Activated CD4-positive, alpha-beta memory T cell treated with anti-CD3 and anti-CD28 coated beads, Interleukin-2, amount 10 ng/mL, durations not matched to agents 7 days and 5 days (primary cell): ENCODE measurements at places on chromosomes 4 and X. TPM values are rescaled to one million over a fixed set of nuclear protein-coding genes. Genes with fewer than 3 reads are reported as not detected.
A peak's percentile ranks its signal among the peaks of the same experiment; 100 is the strongest.

SPIN2A gene
- total RNA-seq, result 0.81 TPM

DCX gene
- not detected for total RNA-seq

HSFX4 gene
- total RNA-seq, result not detected

KLHL4 gene
- 0.08 TPM for total RNA-seq

CENPE gene
- total RNA-seq, result 52.4 TPM

PAGE2B gene
- total RNA-seq, result 1.0 TPM

GABRG1 gene
- not detected for total RNA-seq

PSAPL1 gene
- total RNA-seq, result not detected

COL25A1 gene
- total RNA-seq, result not detected

DMP1 gene
- not detected for total RNA-seq

MSX1 gene
- not detected for total RNA-seq

DSPP gene
- total RNA-seq, result not detected

DNA sequence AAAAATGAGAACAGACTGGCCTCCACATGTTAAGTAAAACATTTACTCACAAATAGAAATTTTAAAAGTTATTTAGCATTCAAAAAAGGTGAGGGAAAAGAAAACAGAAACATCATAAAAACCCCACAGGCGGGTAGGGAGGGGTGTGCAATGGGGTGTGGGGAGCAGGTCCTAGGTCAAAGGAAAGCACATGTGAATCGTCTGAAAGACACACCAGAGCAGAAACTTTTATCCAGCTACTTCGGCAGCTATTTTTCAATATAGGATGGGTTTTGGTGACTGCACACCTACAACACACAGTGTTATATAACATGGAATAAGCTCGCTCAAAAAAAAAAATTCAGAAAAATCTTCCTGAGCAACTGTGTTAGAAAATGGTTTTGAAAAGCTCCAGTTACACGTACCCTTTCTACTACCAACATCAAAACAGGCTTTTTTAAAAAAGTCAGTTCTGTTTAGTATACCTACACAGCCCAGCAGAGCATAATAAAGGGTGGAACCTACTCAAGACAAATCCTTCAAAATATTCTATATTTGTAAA, 1.6 kb downstream of the OTUD4 start:
- peak; percentile 28 for DNase-seq
- peaks cover 38% of the 10 kb centered on the region for H3K4me1 ChIP-seq

- no peak for DNase-seq
- no peak overlapping the region for H3K27ac ChIP-seq
- H3K36me3 ChIP-seq, result no peaks in the 10 kb centered on the region
Observed at GRCh38 chrX:124993735-124994134, 325.9 kb upstream of the TEX13C start.

- DNase-seq, result no peak
- H3K27ac ChIP-seq, result no peak overlapping the region
- H3K4me1 ChIP-seq, result peaks cover 24% of the 10 kb centered on the region
- peaks cover 26% of the 10 kb centered on the region for H3K36me3 ChIP-seq
- H3K4me3 ChIP-seq, result no peak overlapping the region
Observed at GRCh38 chr4:113576947-113577678, 184.4 kb downstream of the CAMK2D start.

GRCh38 chr4:114005569-114006442, 26.4 kb upstream of the ARSJ start:
- H3K36me3 ChIP-seq, result no peaks in the 10 kb centered on the region
- H3K4me1 ChIP-seq, result peaks cover 19% of the 10 kb centered on the region
- peak overlapping the region; percentile 70 for H3K27ac ChIP-seq

DNA sequence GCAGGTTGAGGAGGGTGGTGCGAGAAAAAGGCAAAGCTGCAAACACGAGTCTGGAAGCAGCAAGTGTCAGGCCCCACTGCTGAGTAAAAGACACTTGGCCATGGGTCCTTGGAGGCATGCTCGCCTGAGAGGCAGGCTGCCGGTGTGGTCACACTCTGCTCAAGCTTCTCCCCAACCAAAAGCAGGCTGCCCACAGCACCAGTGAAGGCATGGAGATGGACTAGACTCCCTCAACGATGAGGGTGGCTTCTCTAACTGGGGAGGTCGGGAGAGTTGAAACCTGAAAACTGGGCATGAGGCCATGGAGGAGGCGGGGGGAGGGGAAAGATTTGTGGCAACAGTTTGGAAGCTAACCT, 86.5 kb downstream of the ATG4A start:
- no peaks in the 10 kb centered on the region for H3K4me1 ChIP-seq
- no peak overlapping the region for H3K27ac ChIP-seq
- H3K36me3 ChIP-seq, result no peaks in the 10 kb centered on the region
- no peak overlapping the region for H3K4me3 ChIP-seq
- H3K27me3 ChIP-seq, result no peaks in the 10 kb centered on the region

DNA sequence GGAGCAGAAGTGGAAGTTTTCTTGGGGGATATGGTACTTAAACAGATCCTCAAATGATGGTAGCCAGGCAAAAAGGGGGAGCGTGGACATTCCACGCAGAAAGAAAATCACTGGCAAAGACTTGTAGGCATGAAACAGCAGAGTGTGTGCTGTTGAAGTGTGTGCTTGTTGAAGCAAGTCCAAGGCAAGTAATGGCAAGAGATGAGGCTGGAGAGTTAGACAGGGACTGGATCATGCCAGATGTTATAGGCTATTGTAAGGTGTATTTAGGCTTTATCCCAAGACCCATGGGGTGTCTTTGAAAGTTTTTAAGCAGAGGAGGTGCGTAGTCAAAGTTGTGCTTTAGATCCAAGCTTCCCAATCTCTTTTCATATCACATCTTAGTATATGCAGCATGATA, 124.5 kb downstream of the MBNL3 start:
- no peaks in the 10 kb centered on the region for H3K4me1 ChIP-seq
- no peak overlapping the region for H3K4me3 ChIP-seq
- H3K27ac ChIP-seq, result no peak overlapping the region
- H3K27me3 ChIP-seq, result no peaks in the 10 kb centered on the region
- H3K36me3 ChIP-seq, result no peaks in the 10 kb centered on the region
- DNase-seq, result no peak

GRCh38 chrX:15087747-15088146, 182.1 kb downstream of the ASB9 start:
- no peak overlapping the region for H3K4me3 ChIP-seq
- no peak for DNase-seq
- H3K4me1 ChIP-seq, result no peaks in the 10 kb centered on the region
- no peak overlapping the region for H3K27ac ChIP-seq

DNA sequence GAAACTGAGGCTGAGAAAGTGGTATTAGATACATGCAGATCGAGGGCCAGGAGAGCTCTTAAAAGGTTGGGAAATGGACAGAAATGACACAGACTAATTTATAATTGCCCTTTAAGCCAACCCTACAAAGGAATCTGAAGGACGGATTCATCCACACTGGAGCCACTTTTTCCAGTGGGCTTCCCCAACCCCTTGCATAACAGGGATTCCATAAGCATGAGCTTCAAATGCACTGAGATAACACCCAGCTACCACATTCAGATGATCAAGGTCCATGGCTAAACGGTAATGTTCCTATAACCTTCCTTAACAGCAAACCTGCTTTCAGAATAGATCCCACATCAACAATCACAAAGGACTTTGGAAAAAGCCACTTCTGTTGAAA, 34.2 kb downstream of the PLAC1 start:
- H3K27me3 ChIP-seq, result peaks cover 5% of the 10 kb centered on the region
- H3K36me3 ChIP-seq, result peaks cover 4% of the 10 kb centered on the region
- no peak overlapping the region for H3K4me3 ChIP-seq

- H3K27ac ChIP-seq, result no peak overlapping the region
- DNase-seq, result no peak
- no peaks in the 10 kb centered on the region for H3K4me1 ChIP-seq
- no peaks in the 10 kb centered on the region for H3K27me3 ChIP-seq
- no peaks in the 10 kb centered on the region for H3K36me3 ChIP-seq
Observed at GRCh38 chr4:167428156-167428555, 193.9 kb upstream of the SPOCK3 start.

DNA sequence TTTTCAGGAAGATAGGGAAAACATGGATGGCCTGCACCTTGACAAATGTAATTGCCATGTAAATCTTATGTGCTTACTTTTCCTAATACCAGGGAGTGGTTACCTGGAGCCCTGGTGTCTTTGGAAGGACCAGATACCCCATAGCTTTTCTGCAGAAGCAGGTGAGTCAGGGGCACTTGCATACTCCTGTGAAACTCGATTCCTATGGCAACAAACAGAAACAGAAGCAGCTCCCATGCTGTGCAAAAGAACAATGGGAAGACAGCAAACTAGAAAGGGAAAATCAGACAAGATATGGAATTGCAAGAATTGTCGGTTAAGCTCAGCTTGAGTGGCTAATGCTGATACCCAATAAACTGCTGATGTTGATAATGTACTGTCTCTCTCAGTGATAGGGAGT, 117.4 kb upstream of the AFF2 start:
- no peak overlapping the region for H3K4me3 ChIP-seq
- no peak for DNase-seq
- no peaks in the 10 kb centered on the region for H3K27me3 ChIP-seq
- no peaks in the 10 kb centered on the region for H3K36me3 ChIP-seq
- H3K4me1 ChIP-seq, result peaks cover 29% of the 10 kb centered on the region

DNA sequence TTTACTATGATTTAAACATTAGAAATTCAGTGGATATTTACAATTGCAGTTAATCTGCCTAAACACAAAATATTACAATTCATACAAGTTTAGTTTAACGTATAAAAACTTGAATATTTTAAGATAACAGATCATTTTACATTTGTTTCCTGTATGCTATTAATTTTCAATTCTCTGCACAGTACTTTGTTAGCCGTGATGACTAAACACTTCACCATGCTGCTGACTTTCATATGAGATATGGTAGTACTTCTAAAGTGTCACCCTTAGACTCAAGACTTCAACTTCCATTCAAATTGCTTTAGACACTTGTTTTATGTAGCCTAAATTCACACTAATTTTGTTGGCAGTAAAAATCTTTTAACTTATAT, 1646.4 kb upstream of the ADGRL3 start:
- no peaks in the 10 kb centered on the region for H3K36me3 ChIP-seq
- H3K4me1 ChIP-seq, result no peaks in the 10 kb centered on the region
- DNase-seq, result no peak
- no peak overlapping the region for H3K4me3 ChIP-seq
- no peak overlapping the region for H3K27ac ChIP-seq
- no peaks in the 10 kb centered on the region for H3K27me3 ChIP-seq

DNA sequence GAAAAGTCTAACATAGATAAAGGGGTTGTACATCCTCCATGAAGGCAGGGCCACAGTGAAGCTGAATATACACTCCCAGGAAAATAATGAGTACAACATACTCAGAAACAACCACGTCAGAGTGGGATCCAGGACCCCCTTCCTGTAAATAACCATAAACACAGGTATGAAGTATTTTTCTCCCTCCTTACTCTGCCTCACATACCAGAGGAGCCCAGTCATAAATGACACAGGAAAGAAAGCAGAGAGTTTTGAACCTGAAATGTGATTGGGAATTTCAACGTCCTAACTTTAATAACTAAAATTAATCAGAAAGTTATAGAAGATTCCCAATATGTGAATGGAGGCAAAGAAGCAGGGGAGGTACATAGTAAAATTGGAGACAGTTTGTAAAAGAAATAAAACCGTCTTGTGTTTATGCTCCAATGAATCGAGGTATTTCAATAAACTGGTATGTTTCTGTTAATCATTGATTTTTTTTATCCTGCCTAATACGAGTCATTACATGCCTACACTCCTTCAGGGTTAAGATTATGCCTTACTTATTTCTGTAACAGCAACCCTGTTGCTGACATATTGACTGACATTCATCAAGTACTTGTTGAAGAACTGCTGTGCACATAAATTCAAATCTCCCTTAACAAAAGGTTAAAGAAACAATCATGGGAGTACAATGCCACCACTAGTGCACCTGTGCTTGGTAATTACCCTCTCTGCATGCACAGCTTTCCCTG, 431.3 kb downstream of the KCNIP4 start:
- H3K4me1 ChIP-seq, result no peaks in the 10 kb centered on the region
- H3K36me3 ChIP-seq, result no peaks in the 10 kb centered on the region

DNA sequence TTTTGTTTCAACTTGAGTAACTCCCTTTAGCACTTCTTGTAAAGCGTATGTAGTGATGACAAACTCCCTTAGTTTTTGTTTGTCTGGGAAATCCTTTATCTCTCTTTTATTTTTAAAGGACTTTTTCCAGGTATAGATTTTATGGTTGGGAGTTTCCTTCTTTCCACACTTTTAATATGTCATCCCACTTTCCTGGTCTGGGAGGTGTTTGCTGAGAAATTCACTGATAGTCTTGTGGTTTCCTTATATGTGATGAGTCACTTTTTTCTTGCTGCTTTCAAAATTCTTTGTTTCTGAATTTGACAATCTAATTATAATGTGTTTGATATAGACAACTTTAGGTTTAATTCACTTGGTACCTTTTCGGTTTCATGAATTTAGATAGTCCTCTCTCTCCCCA, 353.9 kb downstream of the GPAT3 start:
- H3K4me3 ChIP-seq, result no peak overlapping the region
- H3K27ac ChIP-seq, result no peak overlapping the region
- no peak for DNase-seq
- H3K27me3 ChIP-seq, result no peaks in the 10 kb centered on the region
- H3K36me3 ChIP-seq, result no peaks in the 10 kb centered on the region
- H3K4me1 ChIP-seq, result peaks cover 2% of the 10 kb centered on the region

DNA sequence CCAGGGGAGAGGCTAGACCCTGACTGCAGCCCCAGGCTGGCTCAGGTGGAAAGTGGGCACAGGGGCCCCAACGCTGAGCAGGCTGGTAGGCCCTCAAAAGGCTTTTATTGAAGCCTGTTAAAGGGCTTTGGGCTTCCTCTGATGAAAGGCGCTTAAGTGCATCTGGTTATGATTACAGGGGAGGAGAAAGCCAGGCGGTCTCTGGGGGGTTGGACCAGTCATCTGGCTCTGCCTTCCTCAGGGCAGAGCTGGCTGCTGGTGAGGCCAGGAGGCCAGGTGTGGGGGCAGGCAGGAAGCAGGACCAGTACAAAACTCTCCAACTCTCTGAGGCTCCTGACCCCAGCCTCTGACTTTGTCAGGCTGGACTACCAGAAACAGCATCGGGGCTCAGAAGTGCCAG, 68.8 kb upstream of the BCOR start:
- H3K36me3 ChIP-seq, result no peaks in the 10 kb centered on the region
- H3K4me3 ChIP-seq, result peak overlapping the region; percentile 60
- H3K4me1 ChIP-seq, result peaks cover 38% of the 10 kb centered on the region
- DNase-seq, result no peak

GRCh38 chrX:119690921-119691716, 1.8 kb downstream of the SEPTIN6 start:
- peaks cover 39% of the 10 kb centered on the region for H3K36me3 ChIP-seq
- DNase-seq, result peak; percentile 78
- peak overlapping the region; percentile 100 for H3K27ac ChIP-seq
- peaks cover 36% of the 10 kb centered on the region for H3K4me1 ChIP-seq
- peak overlapping the region; percentile 98 for H3K4me3 ChIP-seq

DNA sequence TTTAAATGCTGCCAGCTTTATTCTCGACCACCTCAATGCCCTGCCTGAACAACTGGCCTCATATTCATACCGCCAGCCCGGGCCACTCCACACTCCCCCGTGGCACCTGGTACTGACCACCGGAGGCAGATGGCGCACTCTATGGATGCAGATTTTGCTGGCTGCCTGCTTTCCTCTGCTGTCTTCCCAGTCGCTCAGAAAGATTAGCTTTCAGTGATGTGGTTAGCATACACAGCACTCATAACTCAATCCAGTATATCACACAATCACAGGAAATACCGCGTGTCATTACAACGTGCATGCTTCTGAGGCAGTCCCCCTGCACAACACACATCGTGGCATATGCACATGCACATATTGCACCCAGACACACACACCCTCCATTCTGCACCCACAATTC, 147.2 kb upstream of the BCOR start:
- DNase-seq, result no peak
- peaks cover 12% of the 10 kb centered on the region for H3K4me1 ChIP-seq
- H3K36me3 ChIP-seq, result no peaks in the 10 kb centered on the region
- peaks cover 6% of the 10 kb centered on the region for H3K27me3 ChIP-seq
- H3K4me3 ChIP-seq, result no peak overlapping the region

GRCh38 chrX:96591421-96591820, 93.2 kb upstream of the DIAPH2 start:
- H3K27me3 ChIP-seq, result no peaks in the 10 kb centered on the region
- H3K27ac ChIP-seq, result no peak overlapping the region
- no peaks in the 10 kb centered on the region for H3K36me3 ChIP-seq
- H3K4me3 ChIP-seq, result no peak overlapping the region
- no peak for DNase-seq
- no peaks in the 10 kb centered on the region for H3K4me1 ChIP-seq
